Activated CD4-positive, alpha-beta T cell treated with anti-CD3 and anti-CD28 coated beads, Interleukin-2, amount 50 U/mL, for 24 hours (primary cell): ENCODE measurements at places on chromosomes 5 and 9.

- no peak for DNase-seq
Observed at GRCh38 chr9:132827366-132827765, 50.7 kb downstream of the AK8 start.

- DNase-seq: no peak
Observed at GRCh38 chr9:83749706-83750105, 41.9 kb upstream of the UBQLN1 start.

DNA sequence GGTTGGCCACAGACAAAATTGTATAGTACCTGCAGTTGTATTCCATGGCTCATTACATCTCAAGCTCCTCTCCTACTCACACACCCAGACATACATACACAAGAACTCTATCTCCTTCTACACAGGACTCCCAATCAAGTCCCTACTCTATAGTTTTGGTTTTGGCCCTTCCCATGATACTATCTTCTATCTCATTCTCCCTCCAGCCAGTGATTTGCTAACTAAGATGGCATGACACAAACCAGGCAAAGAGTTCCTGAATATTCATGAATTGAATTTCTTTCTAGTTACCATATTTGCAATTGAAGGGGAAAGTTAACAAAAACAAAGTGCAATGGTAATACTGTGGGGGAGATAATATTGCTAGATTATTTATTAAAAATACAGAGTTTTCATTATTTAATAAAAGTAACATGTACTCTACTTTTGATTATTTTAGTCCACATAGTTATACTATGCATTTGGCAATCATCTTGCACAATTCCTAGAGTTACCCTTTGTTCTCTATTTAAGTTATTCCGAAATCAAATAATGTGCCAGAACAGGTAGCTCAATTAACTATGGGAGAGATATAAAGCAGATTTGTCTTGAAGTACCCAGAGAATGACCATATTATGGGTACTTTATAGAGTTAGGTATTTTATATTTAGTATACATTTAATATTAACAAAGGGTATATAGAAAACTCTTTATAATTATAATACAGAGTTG, 9.6 kb upstream of the LURAP1L start:
- DNase-seq: no peak

DNA sequence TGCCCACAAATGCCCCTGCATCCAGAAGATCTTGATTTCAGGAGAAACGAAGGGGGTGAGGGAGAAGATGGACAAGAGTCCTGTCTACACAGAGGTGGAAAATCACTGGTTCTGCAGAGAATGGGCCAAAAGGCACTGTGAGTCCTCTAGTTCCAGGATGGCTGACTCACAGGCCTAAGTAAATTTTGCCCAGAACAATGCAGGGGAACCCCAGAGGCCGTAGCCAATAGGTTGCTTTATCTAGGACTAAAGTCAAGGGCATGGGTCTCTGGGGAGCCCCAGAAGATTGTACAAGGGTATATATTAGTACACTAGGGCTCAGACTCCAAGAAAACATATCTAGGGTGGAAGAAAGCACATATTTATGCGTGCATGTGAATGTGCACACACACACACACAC, 98.0 kb downstream of the SLIT3 start:
- DNase-seq: no peak

DNA sequence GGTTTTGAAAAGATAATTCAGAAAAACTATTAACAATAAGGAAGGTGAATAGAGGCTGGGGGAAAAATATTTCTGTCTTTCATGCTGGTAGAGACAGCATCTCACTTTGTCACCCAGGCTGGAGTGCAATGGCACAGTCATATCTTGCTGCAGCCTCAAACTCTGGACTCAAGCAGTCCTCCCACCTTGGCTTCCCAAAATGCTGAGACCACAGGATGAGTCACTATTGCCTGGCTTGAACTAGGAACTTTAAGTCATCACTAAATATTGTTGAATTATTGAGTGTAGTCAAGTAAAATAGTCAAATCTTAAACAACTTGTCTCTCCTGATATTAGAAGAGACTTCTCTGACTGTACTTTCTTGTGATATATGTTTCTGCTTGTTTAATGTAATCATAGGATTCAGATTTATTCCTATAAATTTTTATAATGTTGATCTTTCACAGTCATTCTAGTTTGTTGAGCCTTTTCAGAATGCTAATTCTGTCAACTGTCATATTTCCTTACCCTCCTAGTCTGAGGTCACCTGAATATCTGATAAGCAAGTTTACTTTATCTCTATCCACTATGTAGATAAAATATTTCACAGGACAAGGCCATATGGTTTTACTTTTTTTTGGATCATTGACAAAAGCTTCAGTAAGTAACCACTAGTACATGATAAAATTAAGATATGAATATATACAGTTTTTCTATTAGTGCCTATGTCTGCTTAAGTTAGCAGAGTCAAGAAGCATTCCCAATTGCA, 1696.5 kb downstream of the MAT2B start:
- no peak for DNase-seq

- DNase-seq: no peak
Observed at GRCh38 chr5:173090639-173091038, 34.5 kb downstream of the CREBRF start.

- DNase-seq: no peak
Observed at GRCh38 chr5:98583586-98583985, 189.9 kb upstream of the RGMB start.

DNA sequence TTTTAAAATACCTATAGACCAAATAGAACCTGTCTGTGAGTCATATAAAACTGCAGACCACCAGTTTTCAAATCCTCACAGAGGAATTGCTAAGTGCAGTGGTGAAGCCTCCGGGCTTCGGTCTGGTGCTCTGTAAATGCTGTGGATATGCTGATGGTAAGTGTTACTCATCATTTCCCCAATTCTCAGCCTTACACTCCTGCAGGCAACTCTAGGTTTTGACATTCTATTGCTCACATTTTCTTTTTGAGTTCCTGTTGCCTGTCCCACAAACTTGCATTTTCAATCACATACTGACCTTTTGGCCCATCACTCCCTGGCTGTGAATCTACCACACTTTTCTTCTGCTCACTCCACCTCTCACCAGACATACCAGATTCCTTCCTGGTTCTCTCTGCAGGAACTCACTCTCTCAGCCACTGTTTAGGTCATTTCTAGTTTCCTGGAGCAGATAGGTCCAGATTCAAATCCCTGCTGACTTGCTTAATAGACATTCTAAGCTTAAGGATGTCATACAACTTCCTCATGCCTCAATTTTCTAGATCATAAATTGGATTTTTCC, 192.9 kb downstream of the RAB3C start:
- no peak for DNase-seq

- no peak for DNase-seq
Observed at GRCh38 chr5:153974131-153974812, 64.4 kb downstream of the FAM114A2 start.
